ENCODE measurements at places on chromosomes 13 and 19.

DNA sequence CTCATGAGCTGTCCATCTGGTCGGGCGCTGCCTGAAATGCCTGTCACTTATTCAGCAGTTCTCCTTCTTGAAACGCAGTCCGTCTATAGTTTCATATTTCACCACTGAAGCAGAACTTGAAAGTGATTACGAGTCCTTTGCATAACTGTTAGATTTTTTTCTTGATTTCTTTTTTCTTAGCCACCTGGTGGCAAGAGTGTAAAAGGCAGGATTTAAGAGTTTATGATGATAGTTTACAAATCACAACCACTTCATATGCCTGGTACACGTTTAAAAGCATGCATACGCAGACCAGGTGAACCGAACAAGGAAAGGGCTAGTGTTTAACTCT, 45.8 kb downstream of the GGACT start:
- DNase-seq = no peak

GRCh38 chr19:28393574-28394336, 819.2 kb downstream of the UQCRFS1 start:
- DNase-seq = no peak

- DNase-seq = no peak
Observed at GRCh38 chr19:55699221-55699620, 24.2 kb downstream of the EPN1 start.

- no peak for DNase-seq
Observed at GRCh38 chr19:30631033-30631370, 258.8 kb downstream of the ZNF536 start.

DNA sequence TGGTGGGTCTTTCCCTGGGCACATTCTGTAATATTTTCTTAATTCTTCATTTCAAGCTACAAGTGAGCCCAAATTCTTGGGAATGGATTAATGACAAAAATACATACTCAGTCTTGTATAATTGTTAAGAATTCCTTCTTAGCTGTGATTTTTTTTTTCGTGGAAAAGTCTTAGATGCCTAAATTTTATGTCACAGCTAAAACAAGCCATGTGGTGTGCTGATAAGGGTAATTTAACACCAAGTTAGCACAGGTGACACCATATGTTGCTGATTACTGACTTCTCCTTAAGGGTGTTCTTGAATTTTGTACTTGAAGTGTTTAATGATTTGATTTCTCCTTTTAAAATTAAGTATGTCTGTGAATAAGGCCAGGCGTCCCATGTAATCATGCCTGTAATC, 29.3 kb downstream of the WDFY2 start:
- DNase-seq = no peak

GRCh38 chr13:31261241-31261640, 61.5 kb downstream of the B3GLCT start:
- DNase-seq = no peak

GRCh38 chr13:109385242-109385560, 401.2 kb downstream of the IRS2 start:
- DNase-seq = no peak

- no peak for DNase-seq
Observed at GRCh38 chr13:37869756-37870488, at the start of gene TRPC4. TSS of gene TRPC4 (minus strand) at chr13:37869772. CDS start at chr13:37783333, 86,439 bp downstream.

GRCh38 chr13:84574851-84575250, 692.6 kb upstream of the SLITRK1 start:
- no peak for DNase-seq

DNA sequence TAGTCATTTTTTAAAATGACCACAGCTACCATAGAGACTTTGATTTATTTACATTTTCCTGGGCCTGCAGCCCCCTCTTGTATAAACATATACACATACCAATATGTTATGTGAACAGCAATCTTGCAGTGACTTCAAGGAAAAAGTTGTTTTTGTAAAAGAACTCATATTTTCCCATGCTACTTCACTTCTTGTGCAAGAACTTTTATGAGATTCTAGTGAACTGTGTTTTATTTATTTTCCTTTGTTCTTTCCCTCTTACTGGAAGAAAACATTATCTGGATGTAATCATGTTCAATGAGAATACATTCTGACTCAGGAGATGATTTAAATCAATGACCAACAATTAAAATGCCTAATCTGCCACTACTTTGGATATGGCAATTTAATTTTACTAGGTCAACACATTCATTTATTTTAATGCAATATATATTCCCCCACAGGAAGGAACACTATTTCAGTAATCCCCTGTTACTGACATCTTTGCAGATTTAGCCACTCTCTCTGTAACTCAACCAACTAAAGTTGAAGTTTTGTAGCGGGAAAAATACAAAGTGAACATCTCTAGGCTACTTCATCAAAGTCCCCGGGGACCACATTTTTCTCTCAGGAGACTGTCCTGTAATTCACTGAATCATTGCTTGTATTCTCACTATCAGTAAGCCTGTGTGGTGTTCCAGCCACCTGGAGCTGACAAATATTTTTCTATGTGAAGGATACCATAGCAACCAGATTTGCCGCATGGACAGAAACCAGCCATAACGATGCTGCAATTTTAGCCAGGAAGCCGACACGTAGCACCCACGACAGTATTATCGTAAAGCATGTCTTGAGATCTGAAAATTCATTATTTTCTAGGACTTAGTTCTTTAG, 90.5 kb downstream of the STARD13 start:
- no peak for DNase-seq

DNA sequence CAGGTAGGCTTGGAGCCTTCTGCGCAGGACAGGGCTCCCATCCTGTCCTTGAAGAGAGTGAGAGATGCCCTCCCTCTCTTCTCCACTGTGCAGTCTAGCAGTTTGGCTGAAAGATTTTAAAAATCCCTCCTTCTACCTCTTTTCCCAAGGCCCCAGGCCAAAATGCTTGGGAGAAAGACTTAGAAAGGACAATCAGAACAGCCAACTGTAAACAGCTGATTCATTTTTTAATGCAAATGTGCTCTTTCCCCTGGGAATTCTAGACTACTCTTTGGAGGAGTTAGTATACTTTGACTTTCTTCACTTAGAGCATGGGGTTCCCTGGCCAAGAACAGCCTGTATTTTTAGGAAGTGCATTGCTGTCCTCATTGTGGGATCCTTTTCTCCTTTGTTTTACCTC, 398.9 kb downstream of the GPC6 start:
- no peak for DNase-seq

- no peak for DNase-seq
Observed at GRCh38 chr13:28220166-28220565, 81.8 kb downstream of the PAN3 start.

DNA sequence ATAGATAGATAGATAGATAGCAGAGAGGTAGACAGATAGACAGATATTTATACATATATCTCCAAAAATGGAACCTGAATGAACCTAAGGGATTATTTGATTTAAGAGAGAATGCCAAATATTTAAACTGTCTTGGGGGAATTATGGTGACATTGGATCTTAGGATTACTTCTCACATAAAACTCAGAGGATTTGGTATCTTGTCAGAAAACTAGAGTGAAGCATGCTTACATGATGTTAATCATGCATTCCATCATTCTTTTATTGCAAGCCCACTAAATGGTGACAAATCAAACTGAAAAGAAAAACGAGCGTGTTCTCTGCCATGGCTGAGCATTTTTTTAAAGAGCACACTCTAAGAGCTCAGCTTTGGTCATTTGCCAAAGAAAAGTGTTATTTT, 165.2 kb downstream of the PCDH9 start:
- no peak for DNase-seq

GRCh38 chr13:79128158-79128557, 277.9 kb downstream of the RBM26 start:
- no peak for DNase-seq

DNA sequence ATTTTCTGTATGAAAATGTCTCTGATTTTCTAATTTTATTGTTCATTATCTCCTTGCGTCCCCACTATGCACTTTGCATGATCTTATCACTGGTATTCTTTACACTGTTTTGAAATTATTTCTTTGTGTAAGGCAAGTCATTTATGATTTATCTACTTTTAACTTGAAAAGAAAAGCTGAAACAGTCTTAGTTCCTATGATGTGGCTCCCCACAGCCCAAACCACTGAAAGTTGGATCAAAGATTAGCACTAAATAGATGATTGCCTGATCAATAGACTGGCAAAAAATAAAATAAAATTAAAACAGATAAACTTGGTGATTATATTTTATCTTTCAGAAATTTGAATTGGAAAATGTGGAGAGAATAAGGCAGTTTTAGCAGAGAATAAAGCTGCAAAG, 1101.9 kb downstream of the PCDH9 start:
- no peak for DNase-seq

DNA sequence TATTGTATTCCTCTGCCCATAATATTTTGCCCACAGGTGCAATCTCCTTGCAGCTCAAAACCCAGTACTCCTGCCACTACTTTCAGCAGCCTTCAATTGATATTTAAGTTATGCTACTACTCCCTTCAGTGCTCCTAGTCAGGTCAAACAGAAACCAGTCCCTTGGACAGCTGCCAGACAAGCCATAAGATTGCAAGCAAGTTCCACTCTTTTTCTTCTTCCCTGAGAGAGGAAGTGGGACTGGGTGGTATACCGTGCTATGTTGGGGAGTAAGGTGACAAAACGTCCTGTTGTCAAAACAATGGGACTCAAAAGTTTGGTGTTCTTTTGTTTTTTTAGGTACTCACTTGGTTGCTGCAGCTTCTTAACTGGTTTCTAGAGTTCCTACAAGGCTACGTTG, 63.1 kb upstream of the FRY start:
- no peak for DNase-seq

DNA sequence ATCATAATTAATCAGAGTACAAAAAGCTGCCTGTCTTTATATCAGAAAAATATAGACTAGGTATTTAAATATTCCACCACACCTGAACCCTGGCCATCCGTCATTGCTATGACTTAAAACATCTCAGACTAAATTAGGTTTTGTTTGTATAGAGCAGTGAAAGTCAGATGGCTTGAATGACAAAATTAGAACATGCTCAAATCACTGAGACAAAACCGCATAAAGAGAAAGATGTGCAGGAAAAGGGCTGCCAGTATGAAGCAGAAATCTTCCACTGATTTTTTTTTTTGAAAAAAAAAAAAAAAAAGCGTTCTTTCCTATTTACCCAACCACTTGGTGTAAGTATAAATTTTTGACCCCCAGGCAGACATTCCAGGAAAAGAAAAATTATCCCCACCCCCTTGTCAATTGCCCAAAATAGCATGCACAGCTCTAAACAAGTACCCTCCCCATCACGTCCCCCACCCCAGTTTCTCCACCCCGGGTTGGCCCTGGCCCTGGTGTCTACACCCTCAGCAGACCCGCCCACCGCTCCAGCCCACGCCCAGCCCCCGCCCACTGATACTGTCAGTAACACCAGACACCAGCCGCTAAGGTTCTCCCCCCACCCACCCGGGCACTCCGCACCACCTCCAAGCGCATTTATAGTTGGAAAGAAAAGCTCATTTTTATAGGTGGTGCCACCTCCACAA, 118.6 kb downstream of the URI1 start:
- DNase-seq = no peak

DNA sequence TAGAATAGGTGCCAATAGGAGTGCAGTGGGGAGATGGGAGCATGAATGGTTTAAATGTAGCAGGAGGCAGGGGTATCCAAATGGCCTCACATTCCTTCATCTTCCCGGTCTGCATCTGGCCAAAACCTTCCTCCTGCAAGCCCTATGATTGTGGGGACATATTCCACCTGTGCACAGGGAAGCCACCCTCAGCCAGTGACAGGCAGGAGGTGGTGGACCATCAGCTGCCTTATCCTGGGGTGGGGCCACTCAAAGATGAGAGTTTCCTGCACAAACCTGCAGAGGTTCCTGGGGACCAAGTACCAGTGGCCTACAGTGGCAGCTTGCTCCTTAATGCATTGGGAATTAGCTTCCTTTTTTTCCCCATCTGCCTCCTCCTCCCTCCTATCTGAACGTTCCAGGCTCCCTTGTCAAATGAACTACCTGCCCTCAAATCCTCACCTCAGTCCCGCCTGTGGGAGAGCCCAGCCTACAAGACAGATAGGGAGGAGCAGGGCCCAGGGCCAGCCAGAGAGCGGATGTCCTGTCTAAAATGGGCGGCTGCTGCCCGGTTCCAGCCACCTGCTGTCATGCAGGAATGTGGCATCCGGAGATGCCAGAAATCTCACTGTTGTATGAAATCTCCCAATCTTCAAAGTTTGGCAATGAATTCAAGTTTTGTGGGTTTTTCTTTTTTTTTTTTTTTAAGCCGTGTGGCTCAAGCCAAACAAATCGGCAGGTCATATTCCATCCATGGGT, 85.0 kb downstream of the TSHZ3 start:
- no peak for DNase-seq

DNA sequence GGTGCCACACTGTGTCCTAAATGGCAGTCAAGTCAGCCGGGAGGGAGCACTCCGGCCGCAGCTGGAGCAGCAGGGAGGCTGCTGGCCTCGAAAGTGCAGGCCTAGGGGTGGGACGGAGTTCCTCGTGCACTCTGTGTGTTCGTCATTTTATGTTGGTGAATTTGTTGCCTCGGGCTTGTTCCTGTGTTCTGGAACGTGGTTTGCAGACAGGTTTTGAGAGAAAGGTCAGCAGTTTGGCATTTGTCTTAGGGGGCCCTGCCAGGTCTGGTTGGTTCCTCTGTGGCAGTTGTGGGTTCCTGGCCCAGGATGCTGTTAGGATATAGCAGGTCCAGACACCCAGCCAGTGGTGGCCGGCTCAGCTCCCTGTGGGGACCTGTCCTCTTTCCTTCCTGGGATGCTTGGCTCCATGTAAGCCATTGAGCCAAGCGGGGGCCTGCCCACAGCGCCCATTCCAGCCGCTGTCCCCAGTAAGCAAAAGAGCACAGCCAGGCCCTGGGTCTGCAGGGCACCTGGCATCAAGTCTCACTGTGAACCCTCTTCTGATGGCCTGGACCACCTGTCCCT, 30.0 kb downstream of the MPHOSPH8 start:
- no peak for DNase-seq

- DNase-seq = no peak
Observed at GRCh38 chr13:76641056-76641455, 245.1 kb downstream of the KCTD12 start.

- DNase-seq = peak; percentile 34
Observed at GRCh38 chr13:45119469-45119990, 780 bp upstream of the GTF2F2 start.

DNA sequence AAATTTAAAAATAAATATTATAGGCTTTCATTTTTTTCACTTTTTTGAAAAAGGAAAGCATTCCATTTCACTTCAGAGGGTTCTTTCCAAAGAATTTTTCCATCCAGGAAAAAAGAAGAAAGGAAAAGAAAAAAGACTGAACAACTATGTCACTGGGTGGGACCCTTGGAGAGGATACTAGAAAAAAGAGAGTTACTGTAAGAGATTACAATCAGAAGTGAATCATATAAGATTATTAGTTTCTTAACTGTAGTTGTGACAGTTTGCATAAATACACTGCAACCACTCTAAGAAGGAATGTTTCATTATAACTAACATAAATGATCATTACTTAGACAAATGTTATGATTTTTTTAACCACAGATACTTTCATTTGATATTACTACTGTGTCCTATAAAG, 87.8 kb downstream of the KLF12 start:
- no peak for DNase-seq

GRCh38 chr13:105329359-105329758, 1206.1 kb downstream of the EFNB2 start:
- no peak for DNase-seq

- no peak for DNase-seq
Observed at GRCh38 chr19:1850809-1851653, 2.7 kb upstream of the REXO1 start.

- DNase-seq = no peak
Observed at GRCh38 chr13:33494596-33495204, 209.1 kb upstream of the STARD13 start.

GRCh38 chr13:27391471-27391870, 32.9 kb upstream of the GTF3A start:
- DNase-seq = no peak

- DNase-seq = no peak
Observed at GRCh38 chr19:2380567-2380966, 20.5 kb downstream of the TMPRSS9 start.

All from activated CD4-positive, CD25-positive, alpha-beta regulatory T cell treated with anti-CD3 and anti-CD28 coated beads, Interleukin-2, amount 50 U/mL, for 16 hours (primary cell).